CD14-positive monocyte (primary cell): ENCODE measurements at places on chromosomes 2 and 18.

GRCh38 chr2:16142383-16143361, 202.3 kb downstream of the MYCN start:
- DNase-seq, result peak; percentile 1

- DNase-seq, result no peak
These were observed 207.9 kb upstream of the SALL3 start for GRCh38 chr18:78771496-78772359.

DNA sequence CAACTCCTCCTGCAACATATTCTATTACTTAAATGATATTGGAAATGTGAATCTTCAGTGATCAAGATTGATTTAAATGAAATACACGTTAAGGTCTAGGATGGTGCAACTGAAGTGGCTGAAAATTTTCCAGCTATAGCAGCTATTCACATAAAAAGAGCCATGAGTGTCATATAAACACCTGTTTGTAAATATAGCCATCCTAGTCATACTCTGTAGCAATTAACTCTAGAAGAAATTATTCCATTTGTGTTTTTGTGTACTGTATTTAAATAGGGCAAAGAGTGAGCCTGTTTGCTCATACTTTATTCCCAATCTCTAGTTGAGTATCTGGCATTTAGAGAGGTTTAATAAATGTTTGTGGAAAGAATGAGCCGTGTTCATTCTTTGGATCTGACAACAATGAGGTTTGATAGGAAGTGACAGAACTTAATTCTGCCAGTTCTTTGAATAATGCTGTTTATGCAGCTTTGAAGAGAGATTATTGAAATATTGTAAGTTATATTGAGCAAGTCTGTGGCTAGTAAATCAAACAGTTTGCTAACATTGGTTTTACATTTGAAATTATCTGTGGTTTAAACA, 49.7 kb downstream of the BABAM2 start:
- DNase-seq, result no peak

- DNase-seq, result no peak
These were observed 47.5 kb downstream of the THUMPD2 start for GRCh38 chr2:39731546-39731945.

- DNase-seq, result no peak
These were observed 1.6 kb downstream of the MFSD2B start for GRCh38 chr2:24011250-24012104.
